Left lung (tissue), 14 donors: ENCODE measurements at places on chromosomes 5 and 9. TPM values are rescaled to one million over a fixed set of nuclear protein-coding genes. Genes with fewer than 3 reads are reported as not detected.

NR6A1 gene
- 4.1 TPM for total RNA-seq

TIGD6 gene
- 4.1 TPM for total RNA-seq

PLAC8L1 gene
- total RNA-seq, result not detected

OR1Q1 gene
- total RNA-seq, result not detected

ECSCR gene
- 48.9 TPM for total RNA-seq

PCDHGA3 gene
- total RNA-seq, result 1.4 TPM

SPATA31D4 gene
- total RNA-seq, result not detected

IL17B gene
- 0.42 TPM for total RNA-seq

IFNB1 gene
- not detected for total RNA-seq

FAM200C gene
- 3.6 TPM for total RNA-seq

OBP2B gene
- total RNA-seq, result not detected

CCDC183 gene
- 0.44 TPM for total RNA-seq

SEMA5A gene
- 18.2 TPM for total RNA-seq

EDIL3 gene
- total RNA-seq, result 20.6 TPM

CCNI2 gene
- 1.8 TPM for total RNA-seq

MEF2C gene
- total RNA-seq, result 45.7 TPM

HARS2 gene
- 25.2 TPM for total RNA-seq

ABLIM3 gene
- 33.2 TPM for total RNA-seq

ARHGEF28 gene
- 8.4 TPM for total RNA-seq

TGFBR1 gene
- total RNA-seq, result 74.1 TPM

C8G gene
- 1.2 TPM for total RNA-seq

FRRS1L gene
- total RNA-seq, result not detected

TAF11L5 gene
- not detected for total RNA-seq

TMEM245 gene
- total RNA-seq, result 61.0 TPM

ARL14EPL gene
- total RNA-seq, result not detected

TRIM14 gene
- 37.2 TPM for total RNA-seq

C9orf50 gene
- not detected for total RNA-seq

GPR151 gene
- not detected for total RNA-seq

GPX3 gene
- 391 TPM for total RNA-seq

PHPT1 gene
- 118 TPM for total RNA-seq

OSMR gene
- total RNA-seq, result 103 TPM

TAF11L10 gene
- not detected for total RNA-seq

SPAAR gene
- 5.4 TPM for total RNA-seq

LRRC70 gene
- 5.7 TPM for total RNA-seq

FSTL4 gene
- 1.1 TPM for total RNA-seq

INSL4 gene
- total RNA-seq, result not detected

CENPH gene
- total RNA-seq, result 4.1 TPM

PCDHA9 gene
- not detected for total RNA-seq

TLN1 gene
- total RNA-seq, result 314 TPM

TMEM215 gene
- not detected for total RNA-seq

MRPS2 gene
- 21.9 TPM for total RNA-seq

CMYA5 gene
- total RNA-seq, result 0.68 TPM

PCDHB12 gene
- 2.3 TPM for total RNA-seq

LMAN2 gene
- 133 TPM for total RNA-seq

SEMA6A gene
- total RNA-seq, result 15.3 TPM

RASGRF2 gene
- total RNA-seq, result 7.5 TPM

LECT2 gene
- not detected for total RNA-seq

KIF4B gene
- 0.05 TPM for total RNA-seq

SLCO6A1 gene
- total RNA-seq, result not detected

PTGDS gene
- total RNA-seq, result 133 TPM

TMEM252 gene
- total RNA-seq, result not detected

F12 gene
- 1.1 TPM for total RNA-seq

SLC45A2 gene
- total RNA-seq, result not detected

HTR4 gene
- total RNA-seq, result not detected

FOXD4 gene
- 0.71 TPM for total RNA-seq

LSM11 gene
- total RNA-seq, result 3.2 TPM

PCDHB5 gene
- total RNA-seq, result 7.5 TPM

CARTPT gene
- total RNA-seq, result not detected

FOXD4L5 gene
- total RNA-seq, result not detected

SLC34A1 gene
- not detected for total RNA-seq
